ENCODE measurements at places on chromosomes 6 and 20. TPM values are rescaled to one million over a fixed set of nuclear protein-coding genes. Genes with fewer than 3 reads are reported as not detected.

- no peak overlapping the region for H3K4me3 ChIP-seq
- no peaks in the 10 kb centered on the region for H3K4me1 ChIP-seq
- no peaks in the 10 kb centered on the region for H3K36me3 ChIP-seq
- DNase-seq: no peak
These were observed 612.3 kb downstream of the UTRN start for GRCh38 chr6:144897441-144897921.

GRCh38 chr6:16704401-16705045 lies 56.7 kb downstream of the ATXN1 start:
- H3K27ac ChIP-seq: peak overlapping the region; percentile 28
- H3K36me3 ChIP-seq: no peaks in the 10 kb centered on the region
- no peaks in the 10 kb centered on the region for H3K27me3 ChIP-seq

GRCh38 chr6:69584913-69585729 lies 211.7 kb downstream of the LMBRD1 start:
- no peak for DNase-seq
- H3K4me1 ChIP-seq: no peaks in the 10 kb centered on the region
- H3K27me3 ChIP-seq: no peaks in the 10 kb centered on the region

ASIP gene
- 1.4 TPM for total RNA-seq

FAM210B gene
- 56.1 TPM for total RNA-seq

Data from tibial nerve (tissue), 4 donors.